ENCODE measurements at places on chromosomes 3 and 15. TPM values are rescaled to one million over a fixed set of nuclear protein-coding genes. Genes with fewer than 3 reads are reported as not detected.

GRCh38 chr3:122908251-122908650 is 113.4 kb downstream of the SLC49A4 start:
- DNase-seq = no peak

- DNase-seq = no peak
Observed at GRCh38 chr15:28919201-28919635, 33.4 kb downstream of the APBA2 start.

GRCh38 chr3:10708216-10708893 is 107.7 kb upstream of the SLC6A11 start:
- DNase-seq = no peak

GRCh38 chr3:71063773-71064290 is 519.7 kb downstream of the FOXP1 start:
- DNase-seq = no peak

DNA sequence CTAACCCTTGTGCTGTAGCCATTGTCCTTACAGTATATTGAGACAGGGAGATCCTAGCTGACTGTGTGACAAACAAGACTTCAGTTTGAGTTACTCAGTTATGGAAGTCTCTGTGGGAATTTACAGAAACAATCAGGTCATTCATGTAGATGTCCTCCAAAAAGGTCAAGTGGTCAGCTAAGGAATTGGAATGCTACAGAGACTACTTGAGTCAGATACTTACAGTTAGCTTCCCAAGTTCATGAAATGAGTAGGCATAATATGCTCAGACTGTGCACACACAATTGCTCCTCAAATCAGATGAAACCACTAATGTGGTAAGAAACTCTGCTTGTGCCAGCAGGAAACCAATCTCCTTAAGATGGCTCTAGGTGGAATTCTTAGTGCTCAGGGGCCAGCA is 985.7 kb downstream of the NSUN3 start:
- no peak for DNase-seq

DNA sequence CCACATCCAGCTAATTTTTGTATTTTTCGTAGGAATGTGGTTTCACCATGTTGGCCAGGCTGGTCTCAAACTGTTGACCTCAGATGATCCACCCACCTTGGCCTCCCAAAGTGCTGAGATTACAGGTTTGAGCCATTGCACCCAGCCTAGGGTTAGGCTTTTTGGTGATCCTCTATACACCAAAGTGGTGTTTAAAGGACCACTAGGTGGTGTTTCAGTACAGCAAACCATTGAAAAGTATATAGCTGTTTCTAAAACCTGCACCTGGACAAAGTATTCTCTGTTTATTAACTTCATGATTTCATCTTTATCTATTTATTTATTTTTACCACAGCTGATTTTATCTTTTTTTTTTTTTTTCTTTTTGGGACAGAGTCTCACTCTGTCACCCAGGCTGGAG is 68.4 kb downstream of the MINDY2 start:
- DNase-seq = no peak

- DNase-seq = no peak
Observed at GRCh38 chr3:139476348-139476747, at the start of gene RBP2. Gene RBP2 (minus strand): TSS chr3:139476516. CDS start chr3:139476459, 57 bp downstream.

DNA sequence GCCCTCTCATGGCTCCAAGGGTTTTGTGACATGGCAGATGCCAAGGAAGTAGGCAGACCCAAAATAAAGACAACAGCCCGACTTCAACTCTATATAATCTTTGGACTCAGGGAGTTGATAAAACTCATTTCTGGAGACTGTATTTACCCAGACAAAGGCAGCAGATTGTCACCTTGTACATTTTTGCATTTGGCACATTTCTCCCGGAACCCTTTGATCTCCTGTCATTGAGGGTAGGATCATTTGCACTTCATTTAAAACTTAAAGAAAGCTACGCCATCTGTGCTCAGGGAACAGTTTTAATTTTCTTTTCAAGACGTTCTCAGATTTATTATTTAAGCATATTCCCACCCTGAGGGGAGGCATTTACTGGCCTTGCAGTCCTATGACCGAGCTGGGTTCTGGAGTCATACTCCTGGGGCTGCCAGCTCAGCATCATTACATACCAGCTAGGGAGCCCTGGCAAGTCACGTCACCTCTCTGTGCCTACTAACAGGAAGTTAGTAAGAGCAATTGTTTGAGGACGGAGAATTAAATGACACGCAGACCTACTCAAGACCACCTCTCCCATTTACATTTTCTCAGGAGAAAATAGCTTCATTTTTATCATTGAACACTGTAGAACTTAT is 5.9 kb downstream of the CDCP1 start:
- no peak for DNase-seq

GRCh38 chr15:87606971-87607370 is 649.6 kb downstream of the NTRK3 start:
- DNase-seq = no peak

GRCh38 chr3:127688416-127689265 is 15.9 kb downstream of the ABTB1 start:
- DNase-seq = peak; percentile 9

DNA sequence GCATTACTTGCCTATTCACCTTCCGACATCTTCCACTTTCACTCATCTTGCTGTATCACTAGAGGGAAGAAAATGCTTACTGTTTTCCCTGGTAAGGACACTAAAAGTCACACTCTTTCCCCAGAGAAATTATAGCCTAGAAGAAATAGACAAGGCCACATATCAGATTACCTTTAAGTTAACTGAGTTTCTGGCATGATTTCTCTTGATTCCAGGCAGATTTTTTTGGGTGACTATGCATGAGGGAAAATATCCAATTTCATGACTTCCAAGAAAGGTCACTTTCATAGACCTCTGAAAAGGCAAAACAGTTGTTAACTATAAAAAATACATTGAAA is 30.3 kb downstream of the TCF12 start:
- DNase-seq = no peak

DNA sequence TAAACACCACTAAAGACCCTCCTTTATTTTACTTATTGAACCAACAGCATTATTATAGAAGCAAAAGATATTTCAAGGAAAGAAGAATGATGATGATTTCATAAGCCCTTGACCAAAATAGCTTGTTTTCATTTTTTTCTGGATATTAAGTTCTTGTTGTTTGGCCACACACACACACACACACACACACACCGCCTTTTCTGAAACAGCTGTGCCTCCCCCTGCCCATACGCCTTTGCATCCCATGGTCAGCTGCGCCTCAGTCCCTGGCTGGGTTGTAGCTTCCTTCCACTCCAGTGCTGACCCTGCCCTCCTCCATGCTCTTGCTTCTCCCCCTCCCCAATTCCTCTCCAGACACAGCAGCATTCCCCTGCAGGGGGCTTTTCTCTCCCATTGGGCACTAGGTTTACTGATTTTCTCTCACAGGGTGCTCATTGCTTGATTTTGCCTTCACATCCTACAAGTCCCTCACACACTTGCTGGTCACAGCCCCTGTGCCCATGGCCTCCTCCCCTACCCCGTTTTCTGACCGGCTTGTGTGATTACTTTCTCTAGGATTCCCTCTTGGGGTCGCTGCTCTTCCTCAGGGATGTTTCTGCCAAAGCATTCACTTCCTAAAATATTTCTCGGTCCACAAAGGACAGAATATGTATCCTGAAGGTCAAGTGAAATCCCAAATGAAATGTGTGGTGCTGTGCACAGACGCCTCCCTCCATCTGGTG is 18.4 kb downstream of the MESP1 start:
- no peak for DNase-seq

DNA sequence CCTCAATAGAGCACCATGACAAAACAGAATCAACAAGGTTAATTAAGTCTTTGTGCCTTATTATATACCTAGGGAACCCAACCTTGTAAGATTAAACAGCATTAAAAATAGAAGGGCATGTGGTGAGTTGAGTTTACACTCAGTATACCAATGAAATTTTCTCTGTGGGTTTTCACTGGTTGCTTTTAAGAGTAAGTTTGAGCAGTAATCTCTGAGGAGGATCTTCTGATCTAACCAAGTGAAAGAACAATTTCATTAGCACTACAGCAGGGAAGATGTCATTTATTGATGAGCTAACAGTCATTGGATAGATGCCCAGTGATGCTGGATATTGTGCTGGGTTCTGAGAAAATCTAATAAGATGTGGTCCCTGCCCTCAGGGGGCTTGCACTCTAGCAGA is 26.9 kb upstream of the AKAP13 start:
- DNase-seq = no peak

Gene CAPN3
- 16.1 TPM for total RNA-seq

Gene HES1
- 14.7 TPM for total RNA-seq

Gene EEF1AKMT4
- 1.5 TPM for total RNA-seq

Gene ALAS1
- 26.1 TPM for total RNA-seq

Gene COMMD2
- total RNA-seq = 18.6 TPM

Gene P2RY13
- 0.30 TPM for total RNA-seq
